ENCODE measurements at places on chromosomes 4 and X.

DNA sequence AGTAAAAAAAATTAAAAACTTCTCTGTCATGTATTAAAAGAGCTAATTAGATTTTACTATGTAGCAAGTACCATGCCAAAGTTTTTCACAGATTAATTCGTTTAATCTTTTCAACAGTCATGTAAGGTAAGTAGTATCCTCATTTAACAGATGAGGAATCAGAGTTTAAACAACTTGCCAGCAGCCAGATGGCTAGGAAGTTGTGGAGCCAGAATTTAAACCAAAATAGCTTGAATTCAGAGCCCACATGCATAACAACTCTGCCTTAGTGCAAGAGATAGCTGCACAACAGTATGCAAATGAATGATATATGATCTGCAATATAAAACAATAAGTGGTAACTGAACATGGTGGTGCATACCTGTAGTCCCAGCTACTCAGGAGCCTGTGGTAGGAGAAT lies 75.3 kb downstream of the NAP1L3 start:
- no peak for DNase-seq

- DNase-seq = no peak
Measured at GRCh38 chrX:12052109-12052508, 86.2 kb upstream of the FRMPD4 start.

DNA sequence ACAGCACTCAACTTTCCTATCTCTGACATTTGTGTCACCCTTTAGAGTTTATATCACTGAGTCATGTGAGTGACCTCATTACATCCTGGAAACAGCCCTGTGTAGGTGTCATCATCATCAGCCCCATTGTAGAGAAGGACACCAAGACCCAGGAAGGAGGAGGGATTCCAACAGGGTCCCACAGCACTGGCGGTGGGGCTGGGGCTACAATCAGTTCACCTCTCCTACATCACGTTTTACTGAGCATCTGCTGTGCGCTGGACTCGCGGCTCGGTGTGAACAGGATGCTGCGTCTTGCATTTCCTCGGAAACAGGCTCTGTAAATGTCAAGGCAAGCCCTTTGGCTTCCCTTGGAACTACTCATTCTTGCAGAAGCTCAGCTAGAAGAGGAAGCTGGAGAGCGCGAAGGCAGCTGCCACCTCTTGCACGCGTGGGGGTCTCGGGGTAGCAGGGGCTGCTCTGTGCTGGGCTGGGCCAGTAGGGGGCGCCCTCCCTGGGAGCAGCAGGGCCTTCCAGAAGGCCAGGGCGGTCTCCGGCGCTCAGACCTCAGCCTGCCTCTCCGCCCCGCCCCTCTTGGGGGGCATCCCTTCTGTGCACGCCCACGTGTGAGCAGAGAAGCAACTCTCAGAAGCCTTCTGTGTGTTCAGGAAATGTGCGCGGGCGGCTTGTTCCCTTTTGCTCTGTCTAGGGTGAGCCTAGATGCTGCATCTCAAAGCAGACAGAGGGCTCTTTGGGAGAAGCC lies 29.0 kb downstream of the REELD1 start:
- peak; percentile 78 for DNase-seq

DNA sequence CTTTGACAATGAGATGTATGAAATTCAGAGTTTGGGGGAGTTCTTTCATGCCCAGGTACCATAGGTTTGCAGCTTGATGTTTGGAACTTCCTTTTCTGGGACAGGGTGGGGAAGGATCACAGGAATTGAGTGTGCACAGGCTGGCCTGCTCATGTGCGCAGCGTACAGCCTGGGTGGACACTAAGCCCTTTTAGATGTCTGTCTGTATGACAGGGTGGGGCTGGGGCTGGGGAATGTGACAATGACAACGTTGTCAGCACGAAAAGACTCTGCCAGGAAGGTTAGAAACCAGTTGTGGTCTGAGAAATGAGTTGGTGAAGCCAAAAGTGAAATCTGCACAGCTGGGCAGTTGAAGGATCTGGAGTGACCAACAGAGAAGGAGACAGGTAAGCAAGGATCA lies 47.4 kb downstream of the WWC2 start:
- no peak for DNase-seq

- peak; percentile 91 for DNase-seq
Measured at GRCh38 chr4:138190452-138190858, 51.7 kb downstream of the SLC7A11 start.

DNA sequence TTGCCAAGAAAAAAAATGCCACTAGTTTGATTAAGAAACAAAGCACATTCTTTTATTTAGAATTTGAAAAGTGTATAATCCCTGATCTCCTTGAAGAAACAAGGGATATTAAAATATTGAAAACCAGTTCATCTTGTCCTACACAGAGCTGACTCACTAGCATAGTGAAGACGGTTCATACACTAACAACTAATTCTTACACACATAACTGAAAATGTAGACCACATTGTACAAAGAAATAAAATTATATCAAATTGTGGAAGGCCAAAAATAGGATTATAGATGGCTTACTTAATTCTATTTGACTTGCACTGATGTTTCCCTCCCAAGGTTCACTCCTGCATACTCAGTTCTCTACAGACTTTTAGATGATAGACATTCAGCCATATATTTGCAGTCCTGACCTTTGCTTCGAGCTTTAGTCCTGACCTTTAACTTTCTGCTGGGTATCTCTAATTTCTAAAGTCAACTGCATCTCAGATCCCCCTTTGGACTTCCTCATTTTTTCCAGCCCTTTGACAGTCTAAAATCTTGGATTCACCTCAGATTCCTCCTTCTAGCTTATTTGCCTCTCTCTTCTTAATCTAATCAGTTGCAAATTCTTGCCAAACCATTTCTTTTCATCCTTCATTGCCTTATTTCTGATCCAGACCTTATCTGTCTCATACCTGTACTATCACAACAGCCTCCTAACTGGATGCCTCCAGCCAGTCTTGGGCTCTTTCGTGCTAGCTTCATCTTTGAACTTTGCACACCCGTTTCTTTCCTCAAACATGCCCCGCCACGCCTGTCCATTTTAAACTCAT lies 4.5 kb upstream of the WWC2 start:
- DNase-seq = no peak

DNA sequence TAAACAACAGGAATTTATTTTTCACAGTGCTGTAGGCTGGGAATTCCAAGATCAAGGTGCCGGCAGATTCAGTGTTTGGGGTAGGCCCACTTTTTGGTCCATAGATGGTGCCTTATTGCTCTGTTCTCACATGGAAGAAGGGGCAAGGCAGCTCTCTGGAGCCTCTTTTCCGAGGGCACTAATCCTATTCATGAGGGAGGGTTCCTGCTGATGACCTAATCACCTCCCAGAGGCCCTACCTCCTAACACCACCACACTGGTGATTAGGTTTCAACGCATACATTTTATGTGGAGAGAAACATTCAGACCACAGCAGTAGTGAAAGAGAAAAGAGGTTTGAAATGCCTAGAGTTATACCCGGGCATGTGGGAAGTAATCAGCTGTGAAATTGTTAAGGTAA lies 1.4 kb upstream of the POLA1 start:
- DNase-seq = no peak

DNA sequence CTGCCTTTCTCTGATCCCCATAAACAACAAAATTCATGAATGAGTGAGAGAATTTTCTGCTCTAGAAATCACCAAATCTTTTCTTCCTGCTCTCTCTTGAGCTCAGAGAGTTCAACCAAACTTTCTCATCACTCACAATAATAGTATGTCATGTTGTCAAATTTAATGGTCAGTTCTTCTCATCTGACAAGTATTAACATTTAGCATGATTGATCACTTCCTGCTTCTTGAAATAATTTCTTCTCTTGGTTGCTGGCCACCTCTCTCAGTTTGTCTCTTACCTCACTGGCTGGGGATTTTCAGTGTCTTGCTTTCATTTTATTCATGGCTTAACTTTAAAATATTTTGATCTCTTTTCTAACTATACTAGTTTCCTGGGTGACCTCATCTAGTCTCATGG lies 25.5 kb upstream of the FGF5 start:
- DNase-seq = no peak

DNA sequence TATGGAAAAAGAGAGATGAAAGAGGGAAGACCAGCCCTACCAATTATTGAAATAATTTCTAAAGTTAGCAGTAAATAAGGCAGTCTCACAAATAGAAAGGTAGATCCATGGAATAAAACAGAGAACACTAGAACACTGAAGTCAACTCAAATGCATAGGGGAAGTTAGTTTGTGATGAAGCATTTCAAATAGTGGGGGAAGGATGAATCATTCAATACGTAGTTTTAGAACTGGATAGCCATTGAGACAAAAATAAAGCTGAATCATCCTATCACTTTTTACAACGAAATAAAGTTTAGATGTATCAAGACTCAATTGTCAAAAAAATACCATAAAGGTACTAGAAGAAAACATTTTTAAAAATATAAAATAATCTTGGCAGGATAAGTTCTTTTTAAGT lies 143.2 kb upstream of the DGKK start:
- DNase-seq = no peak

DNA sequence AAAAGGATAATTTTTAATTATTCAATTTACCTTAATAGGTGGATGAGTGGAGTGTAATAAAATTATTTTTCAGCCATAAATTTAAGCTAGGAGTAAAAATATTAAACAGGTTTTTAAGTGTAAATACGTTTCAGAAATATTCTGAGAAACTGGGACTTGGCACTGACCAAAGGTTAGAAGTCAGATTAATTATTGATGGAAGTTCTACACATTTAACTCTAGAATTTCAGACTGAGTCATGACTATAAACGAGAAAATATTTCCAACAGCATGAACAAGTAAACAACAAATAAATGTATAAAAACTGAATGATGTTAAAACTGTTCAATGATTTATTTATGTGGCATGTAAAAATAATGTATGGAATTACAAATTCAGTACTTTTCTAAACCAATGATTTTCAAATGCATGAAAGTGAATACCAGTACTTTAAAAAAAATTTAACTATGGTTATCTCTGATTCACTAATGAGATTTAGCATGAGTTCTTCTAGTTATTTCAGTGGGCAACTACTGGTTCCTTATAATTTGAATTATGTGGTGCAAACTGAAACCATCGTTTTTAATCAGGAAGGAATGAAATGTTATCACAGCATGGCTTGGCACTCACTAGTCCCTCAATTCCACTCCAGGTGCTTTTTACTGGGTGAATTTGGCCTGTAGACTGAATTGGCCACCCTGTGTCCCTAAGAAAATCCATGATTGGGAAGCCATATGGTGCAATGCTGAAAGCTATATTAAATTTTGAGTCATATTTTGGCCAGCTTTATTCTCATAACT lies 244.2 kb downstream of the FSTL5 start:
- no peak for DNase-seq

All from Karpas-422 (cell line).